ENCODE measurements at places on chromosomes 5 and 9.

DNA sequence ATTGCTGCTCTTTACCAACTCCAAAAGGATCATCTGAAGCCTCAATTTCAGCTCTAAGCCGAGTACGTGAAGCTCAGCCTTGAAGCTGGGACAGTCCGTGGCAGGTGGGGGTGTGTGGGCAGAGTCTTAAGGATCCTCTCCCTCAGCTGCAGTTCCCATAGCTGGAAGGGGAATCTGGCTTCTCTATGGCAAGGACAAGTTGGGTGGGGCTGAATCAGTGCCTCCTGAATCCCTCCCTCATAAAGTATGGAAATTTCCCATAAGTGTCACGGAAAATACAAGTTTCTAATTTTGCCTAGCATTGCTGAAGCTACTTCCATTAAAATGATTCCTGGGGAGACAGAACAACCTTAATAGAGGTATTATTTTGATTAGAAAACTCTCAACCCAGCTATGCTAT, 47.9 kb upstream of the SMIM32 start:
- DNase-seq, result no peak

GRCh38 chr9:131747352-131747751, 7.5 kb upstream of the RAPGEF1 start:
- no peak for DNase-seq

DNA sequence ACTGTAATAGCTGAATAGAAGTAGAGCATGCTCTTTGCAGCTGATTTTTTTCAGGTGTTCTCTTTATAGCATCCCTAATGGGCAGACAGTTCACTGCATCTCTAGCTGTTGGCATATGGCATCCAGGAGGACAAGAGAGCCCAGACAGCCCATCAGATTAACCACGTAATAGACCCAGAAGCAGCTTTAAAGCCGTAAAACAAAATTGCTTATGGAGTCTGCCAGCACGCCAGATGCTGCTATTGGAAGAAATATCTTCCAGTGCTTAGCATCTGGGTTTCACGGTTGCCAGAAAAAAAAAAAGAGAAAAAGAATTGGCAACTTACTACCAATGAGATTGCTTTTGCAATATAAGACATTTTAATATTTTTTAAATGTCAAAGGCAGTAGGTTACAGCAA, 869.4 kb upstream of the NUDT12 start:
- DNase-seq, result no peak

- DNase-seq, result no peak
Observed at GRCh38 chr9:92749071-92749933, 15.3 kb downstream of the BICD2 start.

GRCh38 chr5:43648499-43649124, 45.6 kb downstream of the NNT start:
- DNase-seq, result no peak

GRCh38 chr9:114124666-114125475, 25.8 kb upstream of the KIF12 start:
- DNase-seq, result no peak

- DNase-seq, result no peak
Observed at GRCh38 chr9:134365791-134366222, 39.6 kb downstream of the RXRA start.
